Activated naive CD4-positive, alpha-beta T cell treated with Interleukin-2 at 50 U/mL for 16 hours (primary cell): ENCODE measurements at places on chromosomes 3 and 15.

GRCh38 chr3:158471639-158472294 is 99.2 kb upstream of the MLF1 start:
- no peak for DNase-seq

GRCh38 chr3:114899186-114899931 is 247.7 kb downstream of the ZBTB20 start:
- no peak for DNase-seq

- no peak for DNase-seq
Observed at GRCh38 chr3:155088706-155089345, 8.7 kb downstream of the MME start.

DNA sequence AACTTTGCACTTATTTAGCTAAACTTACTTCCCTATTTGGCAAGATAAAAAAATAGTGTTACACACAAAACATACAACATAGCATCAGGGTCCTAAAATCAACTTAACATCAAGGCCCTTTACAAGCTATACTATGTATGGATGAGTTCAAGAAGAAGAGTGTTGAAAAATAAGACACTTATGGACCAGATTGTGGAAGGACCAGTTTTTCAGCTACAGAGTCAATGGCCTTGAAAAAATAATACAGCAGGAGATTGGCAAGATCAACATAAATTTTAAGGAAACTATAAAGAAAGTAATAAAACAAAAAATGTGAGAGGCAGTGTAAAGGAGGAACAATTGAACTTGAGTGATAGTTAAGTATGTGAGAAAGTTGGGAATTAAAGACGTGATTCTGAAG is 66.3 kb upstream of the BBX start:
- no peak for DNase-seq

- no peak for DNase-seq
Observed at GRCh38 chr3:58281069-58281468, 25.0 kb upstream of the RPP14 start.

- DNase-seq: no peak
Observed at GRCh38 chr3:166569589-166569988, 732.4 kb upstream of the BCHE start.

DNA sequence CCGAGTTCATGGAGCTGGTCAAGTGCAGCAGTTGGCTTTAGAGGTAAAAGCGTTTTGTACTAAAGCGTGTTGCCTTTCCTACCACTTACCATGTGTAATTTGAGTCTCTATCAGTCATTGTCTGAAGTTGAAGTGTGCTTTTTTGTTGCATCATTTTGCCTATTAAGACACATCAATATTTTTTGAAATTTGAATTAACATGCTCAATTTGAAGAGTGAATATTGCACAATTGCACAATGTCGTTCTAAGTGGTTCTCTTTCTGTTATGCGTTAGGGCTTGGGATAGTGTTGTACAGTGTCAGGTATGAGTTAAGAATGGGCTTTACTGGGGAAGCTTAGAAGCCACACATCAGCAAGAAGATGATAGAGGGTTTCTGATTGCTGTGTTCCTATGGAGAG is 84.0 kb upstream of the ACKR4 start:
- DNase-seq: no peak

GRCh38 chr15:65370885-65371284 is 6.9 kb downstream of the IGDCC3 start:
- no peak for DNase-seq

DNA sequence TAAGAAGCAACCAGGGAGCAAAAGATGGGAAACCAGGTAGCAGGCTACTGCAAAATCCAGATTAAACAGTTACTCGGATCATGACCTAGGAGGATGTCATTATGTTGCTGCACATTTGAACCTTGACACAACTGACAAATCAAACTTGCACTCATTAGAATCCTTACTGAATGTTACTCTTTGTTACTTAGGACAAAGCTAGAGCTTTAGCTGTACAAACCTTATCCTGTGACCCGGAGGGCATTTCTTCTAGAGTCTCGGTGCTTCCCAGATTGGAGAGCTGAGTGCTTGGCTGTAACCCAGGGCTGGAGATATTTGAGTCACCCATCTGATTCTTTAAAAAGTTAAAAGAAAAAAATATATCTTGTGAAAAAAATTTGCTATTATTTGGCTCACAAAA is 43.4 kb downstream of the DCP1A start:
- DNase-seq: no peak

DNA sequence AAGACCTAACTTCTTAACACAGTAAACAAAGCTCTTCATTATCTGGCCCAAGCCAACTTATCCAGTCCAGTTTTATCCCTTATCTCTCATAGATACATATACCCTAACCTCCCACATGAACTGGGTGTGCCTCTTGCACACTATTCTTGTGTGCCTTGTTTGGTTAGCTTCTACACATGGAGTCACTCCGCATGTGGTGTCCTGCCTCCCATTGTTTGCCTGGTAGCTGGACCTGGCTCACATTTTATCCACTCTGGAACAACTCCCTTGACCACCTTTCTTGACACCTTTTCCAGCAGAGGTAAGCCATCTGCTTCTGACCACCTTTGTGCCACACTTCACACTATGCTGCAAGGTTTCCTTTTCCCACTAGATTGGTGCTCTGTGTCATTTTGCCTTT is 15.2 kb downstream of the TIPARP start:
- DNase-seq: no peak

DNA sequence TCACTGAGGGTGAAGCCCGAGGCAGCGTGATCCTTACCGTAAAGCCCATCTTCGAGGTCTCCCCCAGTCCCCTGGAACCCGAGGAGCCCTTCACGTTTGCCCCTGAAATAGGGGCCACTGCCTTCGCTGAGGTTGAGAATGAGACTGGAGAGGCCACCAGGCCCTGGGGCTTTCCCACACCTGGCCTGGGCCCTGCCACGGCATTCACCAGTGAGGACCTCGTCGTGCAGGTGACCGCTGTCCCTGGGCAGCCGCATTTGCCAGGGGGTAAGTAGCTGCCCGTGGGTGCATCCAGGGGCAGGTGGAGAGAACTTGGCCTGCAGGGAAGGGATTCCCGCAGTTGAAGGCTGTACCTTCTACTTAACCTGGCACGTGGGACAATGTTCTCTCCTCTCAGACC is 42.4 kb downstream of the ACAN start:
- DNase-seq: no peak

DNA sequence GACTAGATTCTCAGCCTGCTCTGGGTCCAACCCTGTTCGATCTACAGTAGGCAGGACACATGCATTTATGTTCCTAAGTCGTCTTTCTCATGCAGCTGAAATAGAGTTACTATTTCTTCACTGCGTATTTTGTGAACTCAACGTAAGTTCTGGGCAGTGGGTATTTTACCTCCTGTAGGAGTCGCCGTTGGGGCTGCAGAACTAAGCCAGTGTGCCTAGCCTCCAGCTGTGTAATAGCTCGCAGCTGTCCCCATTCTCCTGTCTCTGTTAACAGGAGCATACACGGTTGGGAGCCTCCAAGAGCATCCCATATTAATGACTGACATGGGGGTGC is 58.4 kb upstream of the HRH1 start:
- no peak for DNase-seq

DNA sequence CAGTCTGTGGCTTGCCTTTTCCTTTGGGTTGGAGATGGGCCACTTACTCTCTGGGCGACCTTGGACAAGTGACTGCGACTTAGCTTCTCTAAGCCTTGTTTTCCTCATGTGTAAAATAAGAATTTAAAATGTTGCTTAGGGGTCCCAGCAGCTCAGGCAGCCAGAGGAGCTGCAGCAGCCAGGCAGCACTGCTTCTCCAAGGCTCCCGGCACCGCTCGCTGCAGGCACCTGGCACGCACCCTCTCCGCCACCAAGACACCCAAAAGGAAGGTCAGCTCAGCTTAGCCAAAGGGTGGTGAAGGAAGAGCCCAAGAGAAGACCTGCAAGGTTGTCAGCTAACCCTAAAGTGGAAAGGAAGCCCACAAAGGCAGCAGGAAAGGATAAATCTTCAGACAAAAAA is 10.7 kb upstream of the AMOTL2 start:
- no peak for DNase-seq

- no peak for DNase-seq
Observed at GRCh38 chr15:91473894-91474545, 374.0 kb downstream of the SV2B start.

DNA sequence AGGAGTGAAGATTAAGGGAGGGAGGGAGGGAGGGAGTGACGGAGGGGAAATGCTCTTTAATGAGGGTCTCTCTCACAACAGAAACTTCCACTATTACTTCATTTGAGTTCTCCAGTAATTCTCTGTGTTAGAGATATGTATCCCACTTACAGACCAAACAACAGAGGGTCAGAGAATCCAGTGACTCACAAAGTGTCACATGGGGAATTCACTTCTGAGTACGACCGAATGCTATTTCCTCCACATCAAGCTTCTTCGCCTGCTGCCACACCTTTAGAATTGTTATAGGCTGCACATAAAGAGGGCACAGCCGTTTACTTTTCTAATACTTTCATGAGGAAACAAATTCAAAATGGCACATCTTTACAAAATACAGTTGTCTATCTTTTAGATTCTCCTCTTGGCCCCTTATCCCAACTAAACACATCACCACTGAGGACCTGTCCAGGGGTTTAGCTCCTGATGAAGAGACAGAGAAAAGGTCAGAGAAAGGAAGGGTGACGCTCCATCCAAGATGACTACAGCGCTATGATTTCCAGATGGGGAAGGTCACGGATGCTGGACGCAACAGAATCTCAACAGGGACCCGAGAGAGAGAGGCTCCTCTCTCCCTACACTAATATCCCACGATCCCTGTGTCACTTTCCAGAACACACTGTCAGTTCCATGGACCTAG is 119.0 kb downstream of the XXYLT1 start:
- DNase-seq: no peak

DNA sequence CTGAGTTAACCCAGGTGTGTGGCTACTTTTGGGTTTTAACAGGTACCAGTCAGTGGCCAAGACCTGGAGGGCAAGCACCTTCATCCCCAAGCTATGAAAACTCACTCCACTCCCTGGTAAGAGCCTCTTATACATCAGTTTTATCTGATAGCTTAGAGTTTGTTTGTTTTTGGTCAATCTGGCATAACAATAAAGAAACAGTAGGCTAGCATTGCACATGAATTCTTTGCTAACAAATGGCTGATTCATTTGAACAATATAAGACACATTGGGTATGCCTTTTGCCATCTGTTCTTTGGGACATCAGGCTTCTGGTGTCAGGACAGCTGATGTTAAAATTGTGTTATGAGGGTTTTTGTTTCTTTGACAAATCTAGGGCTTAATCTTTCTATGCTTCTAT is 125.0 kb upstream of the CGNL1 start:
- no peak for DNase-seq
